HuH-7.5 (cell line): ENCODE measurements at places on chromosomes 12 and 14.

GRCh38 chr12:132492522-132492921 is 2.6 kb downstream of the FBRSL1 start:
- no peak for DNase-seq

- no peak for DNase-seq
These were observed 16.1 kb upstream of the GNG2 start for GRCh38 chr14:51844081-51844881.

GRCh38 chr12:1848745-1849144 is 28.4 kb downstream of the LRTM2 start:
- no peak for DNase-seq

- no peak for DNase-seq
These were observed 117.6 kb upstream of the PLEKHG7 start for GRCh38 chr12:92585115-92585727.

DNA sequence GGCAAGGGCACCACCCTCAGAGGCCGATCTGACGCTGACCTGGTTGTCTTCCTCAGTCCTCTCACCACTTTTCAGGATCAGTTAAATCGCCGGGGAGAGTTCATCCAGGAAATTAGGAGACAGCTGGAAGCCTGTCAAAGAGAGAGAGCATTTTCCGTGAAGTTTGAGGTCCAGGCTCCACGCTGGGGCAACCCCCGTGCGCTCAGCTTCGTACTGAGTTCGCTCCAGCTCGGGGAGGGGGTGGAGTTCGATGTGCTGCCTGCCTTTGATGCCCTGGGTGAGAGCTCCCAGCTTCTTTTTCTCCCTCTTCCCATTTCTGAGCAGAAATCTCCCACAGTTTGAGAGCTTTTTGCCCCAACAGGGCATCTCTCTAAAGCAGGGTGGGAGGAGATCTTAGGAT is 1.8 kb downstream of the OAS1 start:
- DNase-seq, result no peak

DNA sequence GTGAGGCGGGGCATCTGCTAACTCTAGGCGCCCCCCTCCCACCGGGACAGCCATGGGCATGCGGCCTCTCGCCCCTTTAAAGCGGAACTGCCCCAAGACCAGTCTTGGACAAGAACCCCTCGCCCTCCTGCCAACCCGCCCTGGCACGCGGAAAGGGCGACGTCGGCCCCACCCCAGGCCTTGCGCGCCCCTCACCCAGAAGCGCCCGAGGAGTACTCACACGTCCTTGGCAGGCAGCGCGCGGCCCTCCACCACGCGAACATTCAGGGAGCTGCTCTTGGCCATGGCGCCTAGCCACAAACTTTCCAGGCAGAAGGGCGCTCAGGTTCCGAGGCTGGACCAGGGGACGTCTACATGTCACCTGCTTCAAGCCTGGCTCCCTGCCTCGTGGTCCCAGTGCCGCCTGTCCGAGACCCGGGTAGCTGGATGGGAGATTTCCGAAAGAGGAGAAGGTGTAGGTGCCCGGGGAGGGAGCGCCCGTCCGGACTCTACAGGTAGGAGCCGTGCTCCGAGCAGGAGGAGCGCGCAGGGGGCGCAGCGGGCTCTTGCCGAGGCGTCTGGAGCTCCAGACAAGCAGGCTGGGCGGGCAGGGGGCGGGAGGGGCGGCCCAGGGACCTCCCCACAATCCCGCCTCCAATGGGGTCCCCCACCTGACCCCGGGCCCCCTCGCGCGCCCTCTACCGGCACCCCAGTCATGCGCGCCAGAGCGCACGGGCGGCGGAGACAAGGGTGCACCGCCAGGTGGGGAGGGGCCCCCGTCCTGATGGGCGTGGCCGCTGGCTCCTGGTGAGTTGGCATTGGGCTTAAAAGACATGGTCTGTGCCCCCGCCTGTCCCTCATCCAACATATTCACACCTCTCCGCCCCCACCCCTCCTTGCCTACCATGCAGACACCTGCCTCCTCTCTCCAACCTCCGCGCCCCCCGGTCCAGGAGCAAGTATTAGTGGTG is at the start of gene RASAL1:
RASAL1 (minus strand) TSS at position 584 of the 950 bp plus-strand sequence; CDS start at position 285, 299 bp downstream.
- DNase-seq, result no peak
